NCI-H460 (cell line): ENCODE measurements at places on chromosomes 2 and 18. TPM values are rescaled to one million over a fixed set of nuclear protein-coding genes. Genes with fewer than 3 reads are reported as not detected.

DNA sequence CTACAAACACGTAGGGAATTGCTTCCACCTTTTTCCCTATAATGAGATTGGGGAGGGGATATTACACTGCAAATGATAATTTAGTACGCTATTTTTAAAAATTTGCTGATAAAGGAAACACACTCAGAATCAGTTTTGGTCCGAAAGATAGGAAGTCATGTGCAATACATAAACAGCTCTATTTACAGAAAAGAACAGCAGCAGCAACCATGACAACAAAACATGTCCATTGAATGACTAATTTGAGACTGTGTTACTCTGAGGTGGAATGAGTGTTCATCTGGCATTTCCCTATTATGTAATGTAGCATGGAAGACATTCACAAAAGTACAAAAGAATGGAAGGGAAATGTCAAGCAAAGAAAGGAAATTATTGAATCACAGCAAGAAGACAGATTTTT lies 337.2 kb downstream of the NBAS start:
- no peak for DNase-seq

The GPC1 gene
- total RNA-seq = 80.8 and 97.8 TPM in 2 replicates

- DNase-seq = no peak
These were observed 17.5 kb upstream of the PKDCC start for GRCh38 chr2:42030200-42030759.

The UPP2 gene
- not detected in 2 replicates for total RNA-seq

The SPATA3 gene
- total RNA-seq = not detected in 2 replicates

DNA sequence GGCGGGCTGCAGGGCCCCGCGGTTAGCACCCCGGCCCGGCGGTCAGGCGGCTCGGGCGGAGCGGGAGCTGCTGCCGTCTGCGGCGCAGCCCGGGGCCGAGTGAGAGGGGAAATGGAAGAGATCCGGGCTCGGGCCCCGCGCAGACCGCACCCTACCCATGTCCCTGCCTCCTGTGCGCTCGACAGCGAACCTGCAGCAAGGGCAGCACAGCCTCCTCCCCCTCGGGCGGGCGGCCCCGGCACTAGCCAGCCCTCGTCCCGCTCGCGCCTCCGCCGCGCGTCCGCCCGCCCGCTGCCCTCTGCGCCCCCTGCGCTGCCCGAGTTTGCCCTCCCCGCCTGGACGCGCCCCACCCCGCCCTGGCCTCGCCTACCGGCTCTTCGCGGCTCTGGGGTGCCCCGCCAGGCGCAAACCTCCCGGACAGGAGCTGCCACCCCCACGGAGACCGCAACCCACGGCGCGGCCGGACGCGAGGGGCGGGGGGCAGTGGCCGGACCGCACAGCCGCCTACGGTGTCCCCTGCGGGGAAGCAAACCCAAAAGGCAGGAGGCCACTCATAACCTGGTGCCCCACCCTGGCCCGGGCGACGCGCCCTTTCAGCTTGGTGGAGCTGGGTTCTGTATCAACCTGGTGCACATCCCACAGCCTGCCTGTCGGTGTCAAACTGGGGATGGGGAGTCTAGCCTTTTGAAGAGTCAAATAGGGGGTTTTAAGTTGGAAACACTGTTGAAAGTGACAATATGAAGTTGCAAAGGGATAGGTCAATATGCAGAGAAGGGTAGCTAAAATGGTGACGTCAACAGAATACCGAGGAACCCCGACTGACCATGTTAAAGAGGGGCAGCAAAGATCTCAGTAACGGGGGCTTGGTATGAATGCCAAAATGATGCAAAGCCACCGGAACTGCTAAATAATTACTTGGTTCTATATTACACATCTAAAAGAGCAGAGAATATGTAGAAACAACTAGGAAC lies at the start of gene IHH:
IHH (minus strand) TSS at position 101 of the 971 bp plus-strand sequence. CDS start 454 bp downstream, outside the sequence.
- no peak for DNase-seq

- DNase-seq = no peak
These were observed 187.0 kb downstream of the OSR1 start for GRCh38 chr2:19171409-19171808.

DNA sequence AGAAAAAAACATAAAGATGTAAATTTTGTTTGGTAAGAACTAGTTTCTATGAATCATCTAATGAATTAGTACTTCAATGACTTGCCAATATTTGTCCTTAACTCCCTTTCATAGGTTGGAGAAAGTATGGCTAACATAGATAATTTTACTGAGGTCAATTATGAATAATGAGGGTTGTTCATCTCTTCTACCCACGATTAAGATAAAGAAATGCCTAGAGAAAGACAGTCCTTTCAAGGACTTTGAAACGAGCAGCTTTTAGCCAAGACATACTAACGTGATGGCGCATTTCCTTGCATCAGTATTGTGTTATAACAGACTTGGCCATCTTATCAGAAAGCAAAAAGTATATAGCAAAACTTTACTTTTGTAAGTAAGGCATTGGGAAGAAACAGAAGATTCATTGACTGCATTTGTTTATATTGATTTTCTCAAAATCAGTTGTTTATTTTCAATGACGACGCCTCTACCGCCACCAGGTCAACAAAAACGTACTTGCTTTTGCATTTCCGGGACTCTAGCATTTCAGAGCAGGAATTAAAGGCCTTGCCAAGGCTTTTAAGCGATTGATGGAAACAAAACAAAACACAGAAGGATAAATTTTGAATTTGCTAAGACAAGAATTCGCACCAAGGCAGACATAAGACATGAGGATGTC lies 961 bp downstream of the RBM43 start:
- no peak for DNase-seq

- DNase-seq = no peak
These were observed 184.9 kb downstream of the UBE2E3 start for GRCh38 chr2:181165199-181165868.

DNA sequence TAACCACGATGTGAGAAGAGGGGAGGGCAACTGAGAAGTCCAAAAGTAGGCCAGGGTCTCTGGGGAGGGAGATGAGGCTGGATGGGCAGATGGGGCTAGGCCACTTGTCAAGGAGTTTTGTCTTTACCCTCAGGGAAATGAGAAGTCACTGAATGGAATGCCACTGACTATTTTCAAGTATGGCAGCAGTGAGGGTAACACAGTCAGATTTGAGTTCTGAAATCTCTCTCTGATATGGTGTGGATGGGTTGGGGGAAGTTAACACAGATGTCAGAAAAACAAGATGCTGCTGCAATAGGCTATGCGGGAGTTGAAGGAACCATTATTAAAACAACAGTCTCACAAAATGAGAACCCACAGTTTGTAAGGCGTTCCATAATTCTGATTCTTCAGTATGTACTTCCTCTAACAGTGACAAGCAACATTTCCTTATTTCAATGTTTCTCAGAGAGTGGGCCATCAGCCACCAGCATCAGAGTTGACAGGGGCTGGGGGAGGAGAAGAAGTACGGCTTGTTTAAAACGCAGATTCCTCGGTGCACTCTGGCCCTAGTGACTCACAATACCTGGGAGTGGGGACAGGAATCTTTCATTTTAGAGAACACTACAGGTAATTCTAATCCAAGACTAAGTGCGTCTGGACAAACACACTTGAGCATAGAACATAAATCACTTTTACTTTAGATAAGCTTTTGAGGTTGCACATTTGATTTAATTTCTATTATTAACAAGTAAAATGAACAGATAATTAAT lies 301.5 kb upstream of the LYPD1 start:
- no peak for DNase-seq

The ANKRD53 gene
- total RNA-seq = not detected in 2 replicates

DNA sequence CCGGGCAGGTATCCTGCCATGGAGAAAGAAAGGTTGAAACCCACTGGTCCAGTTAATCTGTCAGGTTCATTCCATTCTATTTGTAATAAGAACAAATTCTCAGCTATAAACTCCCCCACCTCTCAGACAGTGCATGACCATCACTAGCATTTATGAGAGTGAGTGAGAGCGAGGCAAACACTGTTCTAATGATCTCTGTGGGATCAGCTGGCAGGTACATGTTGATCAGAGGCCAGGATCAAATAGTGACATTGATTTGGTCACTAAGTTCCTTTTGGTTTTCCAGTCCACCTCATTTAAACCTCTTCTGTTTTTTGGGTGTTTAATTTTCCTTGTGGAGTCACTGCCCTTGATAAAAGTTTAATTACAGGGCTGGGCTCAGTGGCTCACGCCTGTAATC lies 423.1 kb upstream of the CHST9 start:
- no peak for DNase-seq

DNA sequence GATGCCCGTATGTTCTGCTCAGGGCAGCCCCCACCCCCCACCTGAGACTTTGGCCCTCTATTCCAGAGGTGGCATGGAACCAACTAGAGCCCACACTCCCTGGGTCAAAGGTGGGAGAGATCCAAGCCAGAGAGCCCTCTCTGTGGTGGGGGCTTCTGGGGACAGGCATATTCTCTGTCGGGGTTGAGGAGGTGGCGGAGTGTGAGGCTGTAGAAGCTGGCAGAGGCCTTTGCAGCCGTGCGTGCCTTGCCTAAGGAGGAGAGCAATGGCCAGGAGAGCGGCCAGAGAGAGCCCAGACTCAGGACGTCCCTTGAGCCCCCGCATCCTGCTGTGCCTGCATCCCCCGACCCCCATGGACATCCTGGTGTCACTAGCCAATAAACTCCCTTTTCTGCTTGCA lies 79.2 kb upstream of the HPCAL1 start:
- no peak for DNase-seq

The CCDC121 gene
- 3.8 and 4.6 TPM in 2 replicates for total RNA-seq

DNA sequence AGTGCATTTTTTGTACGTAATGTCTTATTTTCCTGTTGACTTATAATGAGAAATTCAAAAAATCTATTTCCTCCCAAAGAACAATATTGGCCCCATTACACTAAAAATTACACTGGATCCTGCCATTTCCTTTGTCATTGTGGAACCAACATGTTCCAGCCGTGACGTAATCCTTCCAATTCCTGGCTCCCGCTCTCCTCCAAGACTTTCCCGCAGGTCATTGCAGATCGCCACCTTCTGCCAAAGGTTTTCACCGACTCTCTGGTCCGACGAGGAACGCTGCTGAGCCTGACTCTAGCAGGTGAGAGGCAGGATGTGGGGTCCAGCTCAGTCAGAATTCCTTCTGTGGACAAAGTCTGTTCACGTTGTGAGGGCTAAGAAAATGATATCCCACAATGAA lies 38.0 kb downstream of the PTGR3 start:
- no peak for DNase-seq

The FASTKD2 gene
- 52.0 and 55.6 TPM in 2 replicates for total RNA-seq

DNA sequence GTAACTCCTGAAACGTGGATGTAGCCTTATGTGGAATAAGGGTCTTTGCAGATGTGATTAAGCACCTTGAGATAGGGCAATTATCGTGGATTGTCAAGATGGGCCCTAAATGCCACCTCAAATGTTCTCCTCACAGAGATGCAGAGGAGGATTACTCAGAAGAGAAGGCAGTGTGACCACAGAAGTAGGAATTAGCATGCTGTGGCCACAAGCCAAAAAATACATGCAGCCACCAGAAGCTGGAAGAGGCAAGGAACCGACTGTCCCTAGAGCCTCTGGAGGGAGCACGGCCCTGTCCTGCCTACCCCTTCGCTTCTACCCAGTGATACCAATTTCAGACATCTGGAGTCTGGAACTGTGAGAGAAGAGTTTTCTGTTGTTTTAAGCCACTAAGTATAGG lies 47.3 kb upstream of the MGAT5 start:
- no peak for DNase-seq

- DNase-seq = no peak
These were observed 20.1 kb downstream of the CYB5A start for GRCh38 chr18:74271635-74272034.

DNA sequence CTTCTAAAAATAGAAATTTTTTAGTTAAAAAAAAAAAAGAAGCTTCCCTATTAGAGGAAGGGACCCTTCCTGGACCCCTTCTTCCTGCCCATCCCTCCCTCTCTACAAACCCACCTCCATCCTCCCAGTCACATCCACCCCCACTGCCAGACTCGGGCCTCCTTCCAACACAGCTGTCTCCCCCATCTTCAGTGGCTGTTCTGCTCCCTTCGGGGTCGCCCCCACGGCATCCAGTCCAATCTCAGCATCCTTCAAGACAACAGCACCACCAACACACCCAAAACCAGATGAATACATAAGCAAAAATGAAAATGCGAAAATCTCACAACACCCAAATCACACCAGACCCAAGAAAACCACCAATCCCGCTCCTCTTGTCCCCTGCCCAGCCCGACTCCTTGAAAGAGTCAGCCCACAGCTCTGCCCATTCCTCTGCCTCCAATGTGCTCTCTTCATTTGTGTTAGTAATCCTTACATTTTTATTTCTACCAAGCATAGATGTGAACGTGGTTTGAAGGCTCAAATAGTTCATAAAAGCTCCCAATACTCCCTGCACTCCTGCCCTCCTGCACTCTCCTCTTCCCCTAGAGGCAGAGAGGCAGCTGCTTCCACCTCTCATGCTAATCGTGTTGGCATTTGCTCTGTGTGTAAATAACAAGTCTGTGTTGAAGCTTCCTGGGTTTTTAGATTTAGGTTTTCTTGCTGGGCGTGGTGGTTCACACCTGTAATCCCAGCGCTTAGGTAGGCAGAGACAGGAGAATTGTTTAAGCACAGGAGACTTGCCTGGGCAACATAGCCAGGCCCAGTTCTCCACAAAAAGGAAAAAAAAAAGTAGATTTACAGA lies 37.0 kb downstream of the MAL start:
- no peak for DNase-seq

- DNase-seq = no peak
These were observed 246.3 kb downstream of the SOX11 start for GRCh38 chr2:5938566-5938896.

The PROC gene
- 0.15 TPM in 1 of 2 replicates, not detected in the other for total RNA-seq

DNA sequence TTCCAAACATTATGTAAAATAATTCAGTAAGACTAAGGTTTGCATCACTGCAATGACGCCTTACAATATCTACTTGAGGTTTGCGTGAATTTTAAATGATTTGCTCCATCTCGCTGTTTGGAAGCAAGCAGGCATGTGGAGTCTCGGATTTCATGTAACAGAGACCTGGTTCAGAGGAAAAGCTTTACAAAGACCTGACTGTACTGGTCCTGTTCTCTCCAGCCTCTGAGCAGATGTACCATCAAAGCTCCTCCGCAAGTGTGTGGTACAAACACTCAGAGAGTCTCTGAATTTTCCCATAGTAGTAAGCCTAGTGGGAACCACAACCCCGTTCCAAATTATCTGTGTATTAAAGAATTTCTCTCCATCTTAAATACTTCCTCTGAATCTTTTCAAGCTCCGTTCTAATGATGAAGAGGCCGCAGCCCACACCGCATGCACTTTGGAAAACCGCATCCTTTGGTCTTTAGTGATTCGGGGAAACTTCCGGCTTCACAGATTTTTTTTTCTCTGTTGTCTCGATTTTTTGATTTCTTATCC lies 728.1 kb upstream of the SOX11 start:
- DNase-seq = no peak

GRCh38 chr2:8006626-8007025 lies 675.2 kb upstream of the ID2 start:
- no peak for DNase-seq

GRCh38 chr2:38668092-38668491 lies 2.2 kb downstream of the GALM start:
- no peak for DNase-seq

DNA sequence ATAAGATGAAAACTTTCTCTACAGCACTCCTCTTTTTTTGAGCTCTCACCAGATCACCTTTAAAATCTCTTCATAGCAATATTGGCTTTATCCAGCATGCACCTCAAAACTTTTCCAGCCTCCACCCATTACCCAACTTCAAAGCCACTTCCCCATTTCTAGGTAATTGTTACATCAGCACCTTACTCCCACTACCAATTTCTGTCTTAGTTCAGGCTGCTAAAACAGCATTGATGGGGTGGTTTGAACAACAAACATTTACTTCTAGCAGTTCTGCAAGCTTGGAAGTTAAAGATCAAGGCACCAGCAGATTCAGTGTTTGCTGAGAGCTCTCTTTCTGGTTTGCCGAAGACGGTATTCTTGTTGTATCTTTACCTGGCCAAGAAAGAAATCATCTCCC lies 114.0 kb upstream of the SLC39A10 start:
- no peak for DNase-seq

The SP140L gene
- 22.5 and 33.4 TPM in 2 replicates for total RNA-seq

- no peak for DNase-seq
These were observed 38.6 kb upstream of the RASGRP3 start for GRCh38 chr2:33437815-33438214.
